HuH-7.5 (cell line): ENCODE measurements at places on chromosomes 16 and 17.

DNA sequence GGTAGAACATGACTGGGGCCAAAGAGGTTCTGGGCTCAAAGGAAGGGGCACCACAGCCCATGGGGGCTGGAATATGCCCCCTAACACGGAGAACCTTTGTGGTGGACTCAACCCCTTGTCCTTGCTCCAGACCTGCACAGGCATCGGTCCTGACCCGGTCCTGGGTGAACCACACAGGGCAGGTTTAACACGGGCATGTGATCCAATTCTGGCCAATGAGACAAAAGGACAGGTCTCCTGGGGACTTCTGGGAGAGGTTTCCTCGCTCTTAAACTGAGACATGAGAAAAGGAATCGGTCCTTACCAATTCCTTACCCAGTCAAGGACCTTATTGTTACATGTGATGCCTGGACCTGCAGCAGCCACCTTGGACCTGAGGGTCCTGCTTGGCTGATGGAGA is 3.7 kb downstream of the DOC2B start:
- DNase-seq = no peak

GRCh38 chr16:8920645-8921346 is 38.6 kb downstream of the LITAFD start:
- DNase-seq = no peak

DNA sequence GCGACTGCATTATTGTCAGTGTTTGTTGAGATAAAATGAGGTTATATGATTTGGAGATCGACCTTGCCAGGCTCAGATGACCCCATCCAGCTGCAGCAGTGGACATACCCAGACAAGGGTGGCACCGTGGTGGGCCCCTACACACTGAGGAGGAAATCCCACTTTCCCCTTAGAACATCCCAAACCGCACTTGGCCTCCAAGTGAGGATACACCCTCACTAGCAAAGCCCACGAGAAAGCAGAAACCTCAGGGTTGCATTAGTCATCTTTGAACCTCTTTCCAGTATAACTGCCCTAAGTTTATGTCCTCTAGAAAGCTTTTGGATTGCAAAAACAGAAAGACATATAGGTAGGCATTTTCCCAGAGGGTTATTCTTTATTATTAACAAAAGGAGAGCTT is 101.5 kb downstream of the CLEC16A start:
- DNase-seq = no peak

- DNase-seq = no peak
Observed at GRCh38 chr16:53950677-53951076, 246.7 kb downstream of the FTO start.

- DNase-seq = no peak
Observed at GRCh38 chr16:84326545-84326944, 31.9 kb downstream of the WFDC1 start.

DNA sequence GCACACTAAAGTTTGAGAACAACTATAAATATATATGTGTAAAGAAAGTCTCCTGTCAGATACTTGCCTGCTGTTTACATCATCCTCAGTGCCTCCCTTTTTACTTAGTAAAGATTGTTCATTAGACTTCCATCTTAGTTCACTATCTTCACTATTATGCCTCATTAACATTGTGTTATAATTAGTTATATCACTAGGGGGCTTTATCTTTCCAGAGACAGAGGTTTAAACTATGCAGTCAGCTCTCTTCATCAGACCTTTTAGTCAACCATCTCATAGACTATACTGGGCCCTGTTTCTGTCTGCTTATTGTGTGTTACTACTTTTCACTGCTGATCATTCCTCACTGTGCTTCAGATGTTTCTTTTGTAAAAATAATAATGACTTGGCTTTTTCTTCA is 630.8 kb upstream of the KIF2B start:
- DNase-seq = no peak

- DNase-seq = no peak
Observed at GRCh38 chr16:11980136-11980844, 3.8 kb downstream of the SNX29 start.

DNA sequence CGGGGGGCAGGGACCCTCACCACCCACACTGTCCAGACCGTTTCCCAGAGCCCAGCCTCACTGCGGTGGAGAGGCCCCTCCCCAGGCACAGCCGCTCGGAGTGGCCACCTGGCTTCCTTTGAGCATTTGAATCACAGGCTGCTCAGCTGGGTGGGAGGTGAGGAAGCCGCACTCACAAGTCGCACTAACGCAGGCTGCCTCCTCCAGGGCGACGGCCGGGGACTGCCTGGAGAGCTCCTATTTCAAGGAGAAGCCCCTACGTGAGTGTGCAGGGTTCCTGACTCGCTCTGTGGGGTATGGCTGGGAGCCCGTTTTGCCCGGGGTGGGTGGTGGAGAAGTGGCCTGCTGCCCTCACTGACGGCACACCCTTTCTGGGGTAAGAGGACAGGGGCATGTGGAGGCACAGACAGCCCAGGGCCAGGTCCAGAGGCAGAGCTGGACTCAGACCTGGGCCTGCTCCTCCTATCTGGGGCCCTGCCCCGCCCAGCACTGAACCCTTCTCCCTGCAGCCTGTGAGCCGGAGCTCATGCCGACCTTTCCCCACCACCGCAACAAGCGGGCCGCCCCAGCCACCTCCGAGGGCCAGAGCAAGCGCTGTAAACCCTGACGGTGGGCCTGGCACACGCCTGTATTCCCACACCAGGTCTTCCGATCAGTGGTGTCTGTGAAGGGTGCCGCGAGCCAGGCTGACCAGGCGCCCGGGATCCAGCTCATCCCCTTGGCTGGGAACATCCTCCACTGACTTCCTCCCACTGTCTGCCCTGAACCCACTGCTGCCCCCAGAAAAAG is 6.2 kb downstream of the SPATA2L start:
- DNase-seq = peak; percentile 38

- DNase-seq = no peak
Observed at GRCh38 chr16:5073279-5073629, 1.6 kb downstream of the ALG1 start.

DNA sequence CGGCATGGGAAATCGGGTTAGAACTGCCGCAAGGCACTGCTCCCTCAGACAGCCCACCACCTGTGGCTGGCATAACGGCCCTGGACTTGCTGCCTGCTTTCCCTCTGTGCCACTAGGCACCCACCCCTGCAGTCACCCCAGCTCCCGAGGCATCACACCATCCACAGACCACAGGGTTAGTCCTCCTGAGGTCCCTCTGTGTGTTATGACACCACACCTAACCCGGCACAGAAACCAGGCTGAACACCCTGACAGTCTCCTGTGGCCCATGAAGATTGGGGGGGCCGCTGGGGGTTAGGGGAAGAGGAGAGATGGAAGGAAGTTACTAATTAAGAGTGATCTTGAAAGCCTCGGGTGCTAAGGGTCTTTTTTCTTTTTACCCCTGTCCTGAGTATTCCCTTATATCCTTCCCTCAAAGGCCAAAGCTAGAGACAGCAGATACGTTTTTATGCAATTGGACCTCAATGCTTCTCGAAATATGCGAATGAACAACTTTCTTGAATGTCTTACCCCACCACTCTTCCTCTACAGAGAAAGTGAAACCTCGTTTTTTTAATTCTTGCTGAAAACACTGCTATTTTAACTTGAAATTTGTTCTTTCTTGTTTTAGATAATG is 7.0 kb downstream of the CYTH1 start:
- no peak for DNase-seq

GRCh38 chr16:14303639-14304394 is 232.7 kb downstream of the MRTFB start:
- DNase-seq = peak; percentile 40

GRCh38 chr17:69417545-69418483 is 3.3 kb downstream of the MAP2K6 start:
- no peak for DNase-seq

DNA sequence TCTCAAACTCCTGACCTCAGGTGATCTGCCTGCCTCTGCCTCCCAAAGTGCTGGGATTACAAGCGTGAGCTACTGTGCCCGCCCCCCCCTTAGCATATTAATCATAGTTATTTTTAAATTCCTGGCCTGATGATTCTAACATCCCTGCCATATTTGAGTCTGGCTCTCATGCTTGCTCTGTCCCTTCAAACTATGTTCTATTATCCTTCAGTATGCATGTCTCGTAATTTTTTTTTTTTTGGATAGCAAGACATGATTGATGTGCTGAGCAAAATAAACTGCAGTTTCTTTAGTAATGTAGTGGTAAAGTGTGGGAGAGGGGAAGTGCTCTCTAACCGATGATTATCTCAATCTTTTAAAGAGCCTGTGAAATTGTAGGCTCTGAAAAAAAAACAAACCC is 34.3 kb upstream of the TMEM92 start:
- DNase-seq = no peak

DNA sequence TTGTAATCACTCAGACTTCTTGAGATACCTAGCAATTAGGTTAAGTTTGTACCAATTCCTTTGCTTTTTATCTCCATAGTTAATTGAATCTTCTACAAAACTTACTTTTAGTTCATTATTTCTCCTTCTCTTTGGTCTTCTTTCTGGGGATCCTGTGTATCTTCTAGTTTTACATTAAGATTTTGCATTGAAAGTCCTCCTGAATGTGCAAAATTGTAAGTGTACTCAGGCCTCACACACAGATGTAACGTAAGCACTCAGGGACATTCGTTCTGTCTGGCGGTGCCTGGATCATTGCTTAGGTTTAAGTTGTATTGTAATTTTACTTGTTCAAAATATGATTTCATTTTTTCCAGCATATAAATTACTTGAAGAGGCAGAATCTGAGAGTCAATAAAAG is 222.6 kb upstream of the CPHXL start:
- DNase-seq = no peak

GRCh38 chr16:66930189-66930588 is 4.0 kb downstream of the CIAO2B start:
- DNase-seq = no peak

DNA sequence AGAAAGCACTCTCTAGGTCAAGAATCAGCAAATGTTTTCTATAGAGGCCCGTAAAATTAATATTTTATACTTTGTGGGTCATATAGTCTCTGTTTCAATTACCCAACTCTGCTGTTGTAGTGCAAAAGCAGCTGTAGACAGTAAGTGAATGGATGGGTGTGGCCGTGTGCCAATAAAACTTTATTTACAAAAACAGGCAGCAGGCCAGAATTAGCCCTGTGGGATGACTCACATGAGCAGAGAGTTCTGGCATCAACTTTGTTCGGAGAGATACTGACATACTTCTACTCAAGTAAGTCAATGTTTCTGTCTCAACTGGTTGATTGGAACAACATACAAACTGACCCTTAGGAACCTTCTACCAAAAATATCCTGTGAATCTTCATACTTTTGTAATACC is 616.2 kb downstream of the MAF start:
- DNase-seq = no peak

DNA sequence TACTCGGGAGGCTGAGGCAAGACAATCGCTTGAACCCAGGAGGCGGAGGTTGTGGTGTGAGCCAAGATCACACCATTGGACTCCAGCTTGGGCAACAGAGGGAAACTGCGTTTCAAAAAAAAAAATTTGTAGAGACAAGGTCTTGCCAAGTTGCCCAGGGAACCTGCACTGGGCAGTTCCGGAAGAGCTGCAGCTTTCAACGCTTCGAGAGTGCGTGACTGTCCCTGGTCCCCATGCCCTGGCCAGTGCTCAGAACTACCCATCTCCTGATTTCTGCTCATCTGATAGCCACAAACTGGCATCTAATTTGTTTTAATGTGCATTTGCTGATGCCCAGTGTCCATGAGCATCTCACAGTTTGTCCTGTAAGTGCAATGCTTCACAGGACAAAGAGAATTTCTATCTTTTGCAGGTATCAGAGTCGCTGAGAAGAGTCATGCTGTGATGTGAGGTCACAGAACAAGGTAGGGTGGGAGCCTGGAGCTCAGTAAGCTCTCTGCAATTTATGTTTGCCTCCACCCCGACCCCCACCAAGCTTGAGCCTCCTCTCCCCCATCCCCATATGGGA is 3.9 kb downstream of the ACTG1 start:
- no peak for DNase-seq

GRCh38 chr16:67105881-67106280 is 3.9 kb upstream of the PHAF1 start:
- no peak for DNase-seq

DNA sequence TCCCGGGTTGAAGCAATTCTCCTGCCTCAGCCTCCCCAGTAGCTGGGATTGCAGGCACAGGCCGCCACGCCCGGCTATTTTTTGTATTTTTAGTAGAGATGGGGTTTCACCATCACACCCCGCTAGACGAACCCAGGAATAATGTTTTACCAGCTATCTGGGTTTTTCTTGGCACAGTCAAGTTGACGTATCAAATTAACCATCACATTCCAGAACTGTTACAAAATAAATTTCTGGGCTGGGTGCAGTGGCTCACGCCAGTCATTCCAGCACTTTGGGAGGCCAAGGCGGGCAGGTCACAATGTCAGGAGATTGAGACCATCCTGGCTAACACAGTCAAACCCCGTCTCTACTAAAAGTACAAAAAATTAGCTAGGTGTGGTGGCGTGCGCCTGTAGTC is 501.2 kb downstream of the SHISA9 start:
- DNase-seq = no peak

DNA sequence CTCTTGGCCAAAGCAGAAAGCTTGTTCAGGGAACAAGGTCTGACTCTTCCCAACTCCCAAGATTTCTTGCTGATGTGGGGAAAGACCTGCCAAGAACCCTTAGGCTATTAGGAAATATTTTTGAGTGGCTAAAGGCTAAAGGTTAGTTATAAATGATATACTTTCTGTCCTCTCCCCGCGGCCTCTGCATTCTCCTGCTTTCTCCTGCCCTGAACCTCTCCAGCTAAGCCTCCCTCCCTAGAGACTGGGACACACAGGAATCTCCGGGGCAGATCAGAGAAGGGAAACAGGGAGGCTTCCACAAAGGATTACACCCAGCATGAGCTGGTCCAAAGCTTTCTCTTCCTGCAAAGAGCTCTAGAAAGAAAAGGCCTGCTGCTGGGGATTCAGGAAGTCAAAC is 2.3 kb downstream of the SLC43A2 start:
- no peak for DNase-seq

DNA sequence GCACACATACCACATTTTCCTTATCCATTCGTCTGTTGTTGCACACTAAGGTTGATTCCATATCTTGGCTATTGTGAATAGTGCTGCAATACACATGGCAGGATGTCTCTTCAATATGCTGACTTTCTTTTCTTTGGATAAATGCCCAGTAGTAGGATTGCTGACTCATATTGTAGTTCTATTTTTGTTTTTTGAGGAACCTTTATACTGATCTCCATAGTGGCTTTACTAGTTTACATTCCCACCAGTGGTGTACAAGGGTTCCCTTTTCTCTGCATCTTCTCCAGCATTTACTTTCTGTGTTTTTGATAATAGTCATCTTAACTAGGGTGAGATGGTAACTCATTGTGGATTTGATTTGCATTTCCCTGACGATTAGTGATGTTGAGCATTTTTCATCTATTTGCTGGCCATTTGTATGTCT is 118.1 kb downstream of the STXBP4 start:
- no peak for DNase-seq
